ENCODE measurements at places on chromosomes 2 and 18.

GRCh38 chr2:147806846-147807245 lies 38.0 kb upstream of the ACVR2A start:
- DNase-seq: no peak

GRCh38 chr18:5481621-5482020 lies 62.2 kb downstream of the EPB41L3 start:
- no peak for DNase-seq

DNA sequence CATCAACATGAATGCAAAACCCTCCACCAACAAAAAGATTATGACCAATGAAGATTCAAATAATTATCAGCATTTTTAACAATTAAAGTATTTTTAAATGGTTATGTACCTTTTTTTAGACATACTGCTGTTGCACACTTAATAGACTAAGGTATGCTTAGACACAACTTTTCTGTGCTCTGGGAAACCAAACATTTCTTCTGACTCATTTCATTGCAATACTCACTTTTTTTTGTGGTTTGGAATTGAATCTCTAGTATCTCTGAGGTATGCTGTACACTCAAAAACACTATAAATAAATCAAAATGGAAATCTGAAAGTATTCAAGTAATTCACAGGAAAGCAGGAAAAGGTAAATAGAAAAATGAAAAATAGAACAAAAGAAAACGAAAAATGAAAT lies 247.9 kb upstream of the POU3F3 start:
- no peak for DNase-seq

- no peak for DNase-seq
Observed at GRCh38 chr2:9336576-9337314, 86.6 kb downstream of the ITGB1BP1 start.

DNA sequence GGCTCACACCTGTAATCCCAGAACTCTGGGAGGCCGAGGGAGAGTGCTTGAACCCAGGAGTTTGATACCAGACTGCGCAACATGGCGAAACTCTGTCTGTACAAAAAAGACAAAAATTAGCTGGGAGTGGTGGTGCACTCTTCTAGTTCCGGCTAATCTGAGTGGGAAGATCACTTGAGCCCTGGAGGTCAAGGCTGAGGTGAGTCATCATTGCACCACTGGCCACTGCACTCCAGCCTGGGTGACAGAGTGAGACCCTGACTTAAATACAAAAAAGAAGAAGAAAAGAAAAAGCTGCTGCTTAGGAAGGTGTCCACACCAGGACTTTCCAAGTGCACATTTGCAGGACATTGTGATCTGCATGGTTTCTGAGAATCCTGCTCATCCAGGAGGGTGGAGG lies 16.4 kb downstream of the SKOR2 start:
- DNase-seq: no peak

Measured in hypothalamus (tissue), 51 donors.